ENCODE measurements at places on chromosomes 6 and 20.

- H3K4me1 ChIP-seq, result peaks cover 9% of the 10 kb centered on the region
- H3K36me3 ChIP-seq, result no peaks in the 10 kb centered on the region
- no peaks in the 10 kb centered on the region for H3K27me3 ChIP-seq
- DNase-seq, result no peak
- H3K4me3 ChIP-seq, result no peak overlapping the region
Observed at GRCh38 chr6:41023114-41023513, 15.9 kb downstream of the UNC5CL start.

GRCh38 chr20:63396300-63396699 is 35.2 kb upstream of the CHRNA4 start:
- no peak overlapping the region for H3K27ac ChIP-seq
- H3K36me3 ChIP-seq, result no peaks in the 10 kb centered on the region
- H3K4me1 ChIP-seq, result no peaks in the 10 kb centered on the region
- H3K27me3 ChIP-seq, result no peaks in the 10 kb centered on the region

- no peaks in the 10 kb centered on the region for H3K4me1 ChIP-seq
- H3K4me3 ChIP-seq, result no peak overlapping the region
- no peak for DNase-seq
- no peaks in the 10 kb centered on the region for H3K27me3 ChIP-seq
Observed at GRCh38 chr20:38023181-38024001, 9.9 kb downstream of the TTI1 start.

GRCh38 chr6:118656847-118657451 is 5.6 kb upstream of the CEP85L start:
- H3K36me3 ChIP-seq, result peaks cover 3% of the 10 kb centered on the region
- no peak overlapping the region for H3K27ac ChIP-seq
- no peak overlapping the region for H3K4me3 ChIP-seq
- no peak for DNase-seq

GRCh38 chr6:138105880-138106664 is 1.1 kb downstream of the PERP start:
- H3K27ac ChIP-seq, result no peak overlapping the region
- H3K27me3 ChIP-seq, result peaks cover 34% of the 10 kb centered on the region
- no peaks in the 10 kb centered on the region for H3K36me3 ChIP-seq

DNA sequence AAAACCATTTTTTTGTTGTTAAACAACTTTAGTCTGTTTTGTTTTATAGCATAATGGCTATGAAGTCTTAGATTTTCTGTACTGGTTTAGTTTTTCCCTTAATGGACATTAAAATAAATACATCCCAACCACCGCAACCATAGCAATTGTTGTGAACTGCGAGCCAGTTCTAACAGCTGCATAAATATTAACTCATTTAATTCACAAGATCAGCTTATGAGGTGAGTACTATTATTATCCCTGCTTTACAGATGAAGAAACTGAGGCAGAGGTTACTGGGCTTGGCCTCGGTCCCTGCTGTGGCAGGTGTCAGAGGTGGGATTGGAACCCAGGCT is 23.1 kb downstream of the MOCS3 start:
- no peaks in the 10 kb centered on the region for H3K27me3 ChIP-seq
- peaks cover 5% of the 10 kb centered on the region for H3K4me1 ChIP-seq
- no peaks in the 10 kb centered on the region for H3K36me3 ChIP-seq
- DNase-seq, result no peak
- H3K4me3 ChIP-seq, result no peak overlapping the region
- no peak overlapping the region for H3K27ac ChIP-seq

GRCh38 chr6:144248476-144249301 is 36.4 kb upstream of the UTRN start:
- H3K4me3 ChIP-seq, result no peak overlapping the region
- no peaks in the 10 kb centered on the region for H3K36me3 ChIP-seq
- no peak for DNase-seq
- H3K4me1 ChIP-seq, result peaks cover 3% of the 10 kb centered on the region
- H3K27ac ChIP-seq, result no peak overlapping the region
- H3K27me3 ChIP-seq, result no peaks in the 10 kb centered on the region

DNA sequence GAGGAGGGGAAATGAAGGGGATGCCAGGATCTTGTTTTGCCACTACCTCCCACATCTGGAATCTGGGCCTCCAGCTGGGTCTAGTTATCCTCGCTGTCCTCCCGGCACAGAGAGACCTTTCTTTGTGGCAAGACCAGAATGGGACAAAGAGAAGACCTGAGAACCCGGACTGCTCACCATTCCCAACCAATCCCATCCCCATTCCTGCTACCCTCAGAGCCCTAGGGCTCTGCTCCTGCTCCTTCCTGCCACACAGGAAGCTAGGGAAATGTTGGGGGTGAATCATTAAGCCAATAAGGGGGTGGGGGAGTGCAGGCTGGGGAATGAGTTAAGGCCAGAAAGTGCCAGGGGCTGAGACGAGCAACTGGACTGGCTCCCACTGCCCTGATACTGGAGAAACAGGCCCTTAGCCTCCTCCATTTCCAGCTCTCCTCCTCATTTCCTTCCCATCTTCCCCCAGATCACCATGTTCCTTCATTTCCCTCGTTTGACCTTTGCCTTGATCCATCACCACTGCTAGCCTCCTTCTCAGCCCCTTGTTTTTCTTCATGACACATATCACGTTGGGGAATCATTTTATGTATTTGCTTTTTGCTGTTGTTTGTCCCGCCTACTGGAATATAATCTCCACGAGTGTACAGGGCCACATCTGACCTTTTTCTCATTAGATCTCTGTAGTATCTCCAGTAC is 4.6 kb upstream of the IER3 start:
- DNase-seq, result no peak
- no peak overlapping the region for H3K27ac ChIP-seq
- H3K4me1 ChIP-seq, result peaks cover 7% of the 10 kb centered on the region
- H3K27me3 ChIP-seq, result no peaks in the 10 kb centered on the region

GRCh38 chr6:29762051-29762450 is 38.8 kb downstream of the HLA-F start:
- no peak overlapping the region for H3K27ac ChIP-seq
- no peak for DNase-seq
- no peaks in the 10 kb centered on the region for H3K4me1 ChIP-seq
- no peaks in the 10 kb centered on the region for H3K27me3 ChIP-seq
- H3K4me3 ChIP-seq, result no peak overlapping the region

DNA sequence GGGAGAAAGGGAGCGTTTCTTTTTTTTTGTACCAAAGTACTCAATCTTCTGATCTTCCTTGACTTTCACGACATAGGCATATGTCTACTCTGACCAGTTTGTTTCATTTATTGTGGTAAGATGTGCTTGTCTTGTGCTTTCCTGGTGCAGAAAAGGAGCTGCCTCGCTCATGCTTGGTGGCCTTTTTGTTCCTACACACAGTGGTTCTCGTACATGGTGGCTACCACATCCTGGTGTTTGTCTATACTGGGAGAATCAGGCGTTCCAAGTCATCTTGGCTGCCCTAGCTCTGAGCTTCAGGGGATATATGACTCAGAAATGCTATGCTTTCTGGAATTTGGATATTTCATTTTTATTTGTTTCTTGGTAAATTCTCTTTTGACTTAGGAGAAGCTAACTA is 31.8 kb downstream of the MYB start:
- H3K4me3 ChIP-seq, result no peak overlapping the region
- peaks cover 8% of the 10 kb centered on the region for H3K4me1 ChIP-seq
- no peaks in the 10 kb centered on the region for H3K27me3 ChIP-seq
- no peaks in the 10 kb centered on the region for H3K36me3 ChIP-seq
- H3K27ac ChIP-seq, result no peak overlapping the region

- DNase-seq, result no peak
- peaks cover 22% of the 10 kb centered on the region for H3K36me3 ChIP-seq
- no peak overlapping the region for H3K4me3 ChIP-seq
- H3K4me1 ChIP-seq, result peaks cover 9% of the 10 kb centered on the region
- no peak overlapping the region for H3K27ac ChIP-seq
Observed at GRCh38 chr20:21326700-21327099, 23.6 kb downstream of the XRN2 start.

GRCh38 chr20:63483834-63484233 is 11.4 kb upstream of the KCNQ2 start:
- no peaks in the 10 kb centered on the region for H3K4me1 ChIP-seq
- H3K27me3 ChIP-seq, result peaks cover 3% of the 10 kb centered on the region
- no peak for DNase-seq
- no peak overlapping the region for H3K27ac ChIP-seq

DNA sequence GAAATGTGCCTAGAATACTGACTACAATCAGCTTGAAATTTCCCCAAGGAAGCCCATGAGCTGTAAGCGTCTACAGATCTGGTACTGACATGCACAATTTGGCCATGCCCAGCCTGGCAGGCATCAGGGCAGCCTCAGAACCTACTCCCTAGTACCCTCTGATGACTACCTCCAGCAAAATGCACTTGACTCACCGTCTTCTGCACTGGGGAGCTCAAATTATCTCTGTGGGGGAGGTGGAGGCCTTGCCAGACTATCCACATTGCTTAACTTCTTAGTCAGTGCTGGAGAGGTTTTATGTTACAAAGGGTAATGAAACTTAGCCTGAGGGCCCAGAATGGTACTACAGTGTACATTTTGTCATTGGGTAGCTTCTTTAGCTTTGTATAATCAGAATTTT is 126.0 kb upstream of the ADGRF1 start:
- H3K27me3 ChIP-seq, result no peaks in the 10 kb centered on the region
- no peak overlapping the region for H3K4me3 ChIP-seq
- DNase-seq, result no peak
- no peaks in the 10 kb centered on the region for H3K36me3 ChIP-seq

DNA sequence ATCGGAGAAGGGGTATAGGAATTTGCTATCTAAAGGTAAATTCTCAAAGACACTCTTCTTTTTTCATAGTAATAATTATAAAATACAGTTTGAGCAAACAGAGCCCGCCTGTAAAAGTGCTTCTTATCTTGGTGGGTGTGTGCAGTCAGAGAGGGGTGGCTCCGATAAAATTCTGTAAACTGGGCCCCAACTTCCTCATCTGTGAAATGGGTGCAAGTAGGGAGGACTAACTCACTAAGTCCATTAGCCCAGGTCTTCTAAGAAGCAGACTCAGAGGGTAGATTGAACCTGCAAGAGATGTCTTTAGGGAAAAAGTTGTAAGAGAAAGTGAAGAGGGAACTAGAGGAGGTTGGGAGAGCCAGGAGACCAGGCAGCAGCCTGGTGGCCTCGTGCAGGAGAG is 245.8 kb upstream of the RREB1 start:
- no peak overlapping the region for H3K4me3 ChIP-seq
- H3K27ac ChIP-seq, result no peak overlapping the region
- no peak for DNase-seq

DNA sequence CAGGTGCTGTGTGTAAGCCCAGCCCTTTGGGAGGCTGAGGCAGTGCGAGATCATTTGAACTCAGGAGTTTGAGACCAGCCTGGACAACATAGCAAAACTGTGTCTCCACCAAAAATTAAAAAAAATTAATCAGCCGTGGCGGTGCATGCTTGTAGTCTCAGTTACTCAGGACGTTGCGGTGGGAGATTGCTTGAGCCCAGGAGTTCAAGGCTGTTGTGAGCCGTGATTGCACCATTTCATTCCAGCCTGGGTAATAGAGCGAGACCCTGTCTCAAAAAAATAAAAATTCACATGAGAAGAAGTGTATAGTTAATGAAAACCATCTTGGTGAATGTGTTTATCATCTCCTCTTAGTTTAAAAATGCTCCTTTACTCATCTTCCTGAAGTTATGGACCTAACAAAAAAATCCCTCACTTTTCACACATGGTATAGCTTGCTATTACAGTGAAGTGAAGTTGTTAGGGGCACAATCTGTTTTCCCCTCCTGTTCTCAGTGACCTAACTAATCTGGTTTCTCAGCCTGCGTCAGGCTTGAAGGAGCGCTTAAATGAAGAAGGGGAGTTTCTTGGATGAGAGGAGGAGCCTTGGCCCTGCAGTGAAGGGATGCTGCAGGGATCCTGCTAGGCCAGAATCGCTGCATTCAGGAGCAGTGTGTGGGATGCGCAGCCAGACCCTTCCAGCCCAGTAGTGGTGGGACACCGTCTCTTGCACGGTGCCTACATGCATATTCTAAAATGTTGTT is 45.3 kb downstream of the JARID2 start:
- H3K27me3 ChIP-seq, result no peaks in the 10 kb centered on the region
- no peak for DNase-seq
- H3K4me3 ChIP-seq, result no peak overlapping the region
- H3K4me1 ChIP-seq, result peaks cover 68% of the 10 kb centered on the region
- no peaks in the 10 kb centered on the region for H3K36me3 ChIP-seq

DNA sequence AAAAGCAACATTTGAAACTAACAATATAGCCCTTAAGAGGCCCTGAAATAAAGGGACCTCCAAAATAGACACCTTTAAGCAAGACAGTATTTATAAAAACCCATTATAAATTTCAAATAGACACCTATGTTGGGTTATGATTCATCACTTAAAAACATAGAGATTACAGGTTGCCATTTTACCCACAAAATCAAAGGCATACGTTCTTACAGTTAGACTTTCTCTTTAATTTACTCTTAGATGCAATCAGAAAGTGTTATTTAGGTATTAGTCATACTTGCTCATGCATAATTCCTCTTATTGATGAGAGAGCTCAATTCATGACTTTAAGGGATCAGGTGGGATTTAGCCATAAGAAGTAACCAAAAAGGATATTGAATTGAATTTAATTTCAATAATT is 51.5 kb upstream of the TMEM200A start:
- no peaks in the 10 kb centered on the region for H3K27me3 ChIP-seq
- H3K27ac ChIP-seq, result no peak overlapping the region
- no peaks in the 10 kb centered on the region for H3K4me1 ChIP-seq
- no peak overlapping the region for H3K4me3 ChIP-seq
- H3K36me3 ChIP-seq, result no peaks in the 10 kb centered on the region
- no peak for DNase-seq

GRCh38 chr6:347232-347631 is 44.3 kb upstream of the IRF4 start:
- no peak for DNase-seq
- peaks cover 18% of the 10 kb centered on the region for H3K36me3 ChIP-seq
- no peak overlapping the region for H3K27ac ChIP-seq
- no peaks in the 10 kb centered on the region for H3K27me3 ChIP-seq
- no peak overlapping the region for H3K4me3 ChIP-seq

- H3K27me3 ChIP-seq, result no peaks in the 10 kb centered on the region
- peak overlapping the region; percentile 68 for H3K27ac ChIP-seq
- no peak overlapping the region for H3K4me3 ChIP-seq
- no peak for DNase-seq
- no peaks in the 10 kb centered on the region for H3K4me1 ChIP-seq
Observed at GRCh38 chr6:34316431-34317171, 67.8 kb upstream of the SMIM29 start.

GRCh38 chr6:20712011-20712410 is 177.8 kb downstream of the CDKAL1 start:
- H3K36me3 ChIP-seq, result no peaks in the 10 kb centered on the region
- DNase-seq, result no peak
- no peaks in the 10 kb centered on the region for H3K4me1 ChIP-seq
- no peak overlapping the region for H3K27ac ChIP-seq
- H3K4me3 ChIP-seq, result no peak overlapping the region

- DNase-seq, result no peak
- H3K4me3 ChIP-seq, result no peak overlapping the region
- H3K4me1 ChIP-seq, result no peaks in the 10 kb centered on the region
- H3K36me3 ChIP-seq, result no peaks in the 10 kb centered on the region
- no peak overlapping the region for H3K27ac ChIP-seq
Observed at GRCh38 chr6:112535816-112536215, 188.7 kb downstream of the RFPL4B start.

Data from natural killer cell (primary cell).